ENCODE measurements at places on chromosomes 13 and 19.

GRCh38 chr13:93045836-93046235 is 180.8 kb upstream of the GPC6 start:
- DNase-seq = no peak

GRCh38 chr13:48536621-48537250 is 3.9 kb upstream of the RCBTB2 start:
- no peak for DNase-seq

DNA sequence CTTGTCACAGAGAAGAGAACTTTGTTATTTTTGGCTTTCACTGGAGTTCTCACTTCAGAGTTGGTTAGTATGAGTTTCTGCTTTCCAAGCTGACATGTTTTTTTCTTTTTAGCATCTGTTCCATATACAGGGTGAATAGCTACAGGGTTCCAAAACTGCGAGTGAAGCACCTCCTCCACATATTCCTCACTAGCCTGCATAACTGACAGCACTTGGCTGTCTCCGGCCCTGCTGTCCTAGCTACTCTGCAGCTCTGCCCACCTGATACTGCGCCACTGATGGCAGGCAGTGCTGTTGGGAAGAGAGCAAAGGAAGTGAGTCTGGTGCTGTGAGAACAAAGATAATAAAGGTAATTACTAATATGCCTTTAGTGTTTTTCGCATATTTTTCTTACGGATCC is 6.8 kb downstream of the ATP8A2 start:
- DNase-seq = no peak

DNA sequence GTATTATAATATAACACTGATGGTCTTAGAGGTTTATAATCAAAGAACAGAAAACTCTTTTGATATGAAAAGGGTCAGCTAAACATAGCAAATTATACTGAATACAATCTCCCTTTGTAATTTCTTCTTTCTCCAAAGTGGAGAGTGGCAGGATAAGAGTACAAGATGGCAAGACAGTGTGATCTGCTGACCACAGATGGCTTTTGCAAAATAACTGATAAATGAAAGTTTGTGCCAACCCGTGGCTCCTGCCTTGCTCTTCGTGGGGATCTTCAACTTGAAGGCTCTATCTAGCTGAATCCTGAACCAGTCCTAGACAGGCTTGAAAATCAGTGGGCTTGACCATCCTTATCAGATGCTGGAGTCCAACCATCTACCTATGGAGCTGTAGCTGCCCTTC is 185.7 kb downstream of the VWA8 start:
- DNase-seq = no peak

DNA sequence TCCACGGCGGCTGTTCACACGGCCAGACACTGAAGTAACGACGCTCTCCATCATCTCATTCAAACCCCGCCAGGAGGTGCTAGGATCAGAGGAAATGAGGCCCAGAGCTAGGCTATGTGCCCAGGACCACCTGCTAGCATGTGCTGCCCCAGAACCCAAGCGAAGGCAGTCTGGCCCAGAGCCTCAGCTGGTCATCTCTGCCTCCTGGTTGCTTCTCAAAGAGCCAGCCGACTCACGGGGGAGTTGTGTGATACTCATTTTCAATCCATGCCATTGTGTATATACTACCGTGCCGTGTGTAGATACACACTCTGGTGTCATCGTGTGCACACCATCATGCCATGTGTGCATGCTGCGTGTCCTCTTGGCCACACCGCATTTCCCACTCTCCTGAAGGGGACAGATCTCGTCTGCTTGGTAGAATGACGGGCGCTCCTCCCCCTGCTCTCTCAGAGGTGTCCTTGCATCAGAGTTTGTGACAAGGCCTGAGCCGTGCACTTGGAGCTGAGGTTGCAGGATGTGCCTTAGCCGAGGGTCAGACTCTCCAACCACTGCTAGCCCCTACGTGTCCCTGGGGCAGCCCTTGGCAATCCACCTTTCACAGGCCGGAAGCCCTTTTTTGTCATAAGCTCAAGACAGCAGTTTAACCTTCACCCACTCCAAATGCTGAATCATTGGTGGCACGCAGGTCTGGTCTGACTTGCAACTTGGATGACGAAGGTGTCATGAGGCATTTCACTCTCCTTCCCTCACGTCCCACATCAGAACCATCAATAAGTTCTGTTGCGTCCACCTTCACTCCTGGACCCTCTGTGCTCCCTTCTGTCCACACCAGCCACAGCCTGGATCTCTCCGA is 130.4 kb downstream of the CRYL1 start:
- DNase-seq = no peak

DNA sequence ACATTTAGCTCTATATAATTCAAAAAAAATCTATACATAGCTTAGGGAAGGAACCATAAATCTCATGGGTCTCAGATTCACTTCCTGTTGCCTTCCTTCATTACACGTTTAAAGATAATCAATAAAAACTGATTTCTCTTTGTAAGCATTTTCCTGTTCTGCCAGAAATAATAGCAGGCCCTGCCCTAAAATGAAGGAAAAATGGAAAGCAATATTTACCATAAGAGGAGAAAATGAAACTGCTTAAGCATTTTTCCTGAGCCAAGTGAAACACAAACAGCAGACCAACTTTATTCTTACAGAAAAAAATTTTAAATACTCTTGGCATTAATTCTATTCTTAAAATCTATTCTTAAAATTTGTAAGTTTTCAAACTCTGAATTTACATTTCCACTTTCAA is 4.0 kb downstream of the LHFPL6 start:
- DNase-seq = no peak

GRCh38 chr19:54138489-54139256 is 1.1 kb downstream of the CNOT3 start:
- DNase-seq = no peak

DNA sequence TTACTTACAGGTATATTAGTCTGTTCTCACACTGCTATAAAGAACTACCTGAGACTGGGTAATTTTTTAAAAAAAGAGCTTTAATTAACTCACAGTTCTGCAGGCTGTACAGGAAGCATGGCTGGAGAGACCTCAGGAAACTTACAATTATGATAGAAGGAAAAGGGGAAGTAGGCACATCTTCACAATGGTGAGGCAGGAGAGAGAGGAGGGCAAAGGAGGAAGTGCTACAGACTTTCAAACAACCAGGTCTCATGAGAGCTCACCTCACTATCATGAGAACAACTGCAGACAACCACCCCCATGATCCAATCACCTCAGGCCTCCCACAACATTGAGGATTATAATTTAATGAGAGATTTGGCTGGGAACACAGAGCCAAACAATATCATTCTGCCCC is 511.7 kb downstream of the SLITRK6 start:
- DNase-seq = no peak

DNA sequence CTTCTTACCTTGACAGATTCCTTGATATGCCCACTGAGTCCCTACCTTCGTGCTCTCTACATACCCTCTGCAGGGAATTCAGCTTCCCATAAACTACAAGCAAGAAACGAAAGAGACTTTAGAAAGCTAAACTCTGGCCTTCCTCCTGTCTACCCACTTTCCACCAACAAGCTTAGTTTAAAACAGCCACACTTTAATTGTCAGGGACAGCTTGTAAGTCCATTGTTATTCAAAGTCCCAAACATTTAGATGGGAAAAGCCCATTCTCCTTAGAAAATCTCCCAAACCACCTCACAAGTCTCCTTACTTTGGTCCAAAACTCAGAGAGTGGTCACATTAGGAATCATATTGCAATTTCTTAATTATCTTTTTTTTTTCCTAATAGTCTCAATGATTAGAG is 2695.8 kb downstream of the PCDH9 start:
- no peak for DNase-seq

- peak; percentile 66 for DNase-seq
Measured at GRCh38 chr13:75365724-75366173, 116.2 kb downstream of the TBC1D4 start.

GRCh38 chr13:114161028-114161556 is 18.0 kb upstream of the CFAP97D2 start:
- no peak for DNase-seq

DNA sequence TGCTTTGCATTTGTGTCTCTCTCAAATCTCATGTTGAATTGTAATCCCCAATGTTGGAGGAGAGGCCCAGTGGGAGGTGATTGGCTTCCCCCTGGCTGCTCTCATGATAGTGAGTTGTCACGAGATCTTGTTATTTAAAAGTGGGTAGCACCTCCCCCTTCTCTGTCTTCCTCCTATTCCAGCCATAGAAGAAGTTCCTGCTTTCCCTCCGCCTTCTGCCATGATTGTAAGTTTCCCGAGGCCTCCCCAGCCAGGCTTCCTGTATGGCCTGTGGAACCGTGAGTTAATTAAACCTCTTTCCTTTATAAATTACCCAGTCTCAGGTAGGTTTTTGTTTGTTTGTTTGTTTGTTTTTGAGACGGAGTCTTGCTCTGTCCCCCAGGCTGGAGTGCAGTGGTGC is 3.8 kb downstream of the LILRA4 start:
- DNase-seq = no peak

- no peak for DNase-seq
Measured at GRCh38 chr19:32392901-32393300, 12.7 kb upstream of the DPY19L3 start.

Measured in GM06990 (cell line).